Neural progenitor cell (in vitro differentiated cells): ENCODE measurements at places on chromosomes 7 and 10.

GRCh38 chr7:65295409-65295808, 78.2 kb upstream of the ZNF92 start:
- DNase-seq = no peak

DNA sequence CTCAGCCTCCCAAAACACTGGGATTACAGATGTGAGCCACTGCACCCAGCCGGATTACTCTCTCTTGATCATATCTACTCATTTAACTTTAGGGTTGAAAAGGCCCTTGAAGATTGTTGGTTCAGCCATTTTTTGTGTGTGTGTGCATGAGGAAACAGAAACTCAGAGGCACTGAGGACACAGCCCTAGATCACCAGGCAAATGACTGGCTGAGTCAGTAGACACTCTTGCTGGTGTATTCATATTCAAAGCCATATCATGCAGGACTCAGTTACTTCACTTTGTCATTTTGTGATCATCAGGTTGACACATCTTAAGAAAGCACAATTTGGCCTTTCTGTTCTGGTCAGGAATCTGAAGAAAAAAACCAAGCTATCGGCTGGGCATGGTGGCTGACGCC, 253.4 kb downstream of the TRIL start:
- no peak for DNase-seq

- no peak for DNase-seq
Observed at GRCh38 chr10:94292434-94293090, 70.2 kb downstream of the NOC3L start.

GRCh38 chr10:108749042-108749441, 1174.3 kb downstream of the XPNPEP1 start:
- no peak for DNase-seq

GRCh38 chr7:2023877-2024566, 208.7 kb downstream of the MAD1L1 start:
- DNase-seq = no peak

- peak; percentile 61 for DNase-seq
Observed at GRCh38 chr7:149692557-149692982, 80.8 kb downstream of the ZNF467 start.

GRCh38 chr7:44431091-44431608, 59.3 kb downstream of the NUDCD3 start:
- peak; percentile 18 for DNase-seq

- no peak for DNase-seq
Observed at GRCh38 chr7:157928171-157928794, 591.5 kb downstream of the DNAJB6 start.

- no peak for DNase-seq
Observed at GRCh38 chr7:68180761-68181160, 1184.1 kb downstream of the TYW1 start.

- no peak for DNase-seq
Observed at GRCh38 chr7:145088111-145088745, 252.4 kb upstream of the TPK1 start.
